Peyer's patch (tissue), 4 donors: ENCODE measurements at places on chromosomes 1 and 21.

DNA sequence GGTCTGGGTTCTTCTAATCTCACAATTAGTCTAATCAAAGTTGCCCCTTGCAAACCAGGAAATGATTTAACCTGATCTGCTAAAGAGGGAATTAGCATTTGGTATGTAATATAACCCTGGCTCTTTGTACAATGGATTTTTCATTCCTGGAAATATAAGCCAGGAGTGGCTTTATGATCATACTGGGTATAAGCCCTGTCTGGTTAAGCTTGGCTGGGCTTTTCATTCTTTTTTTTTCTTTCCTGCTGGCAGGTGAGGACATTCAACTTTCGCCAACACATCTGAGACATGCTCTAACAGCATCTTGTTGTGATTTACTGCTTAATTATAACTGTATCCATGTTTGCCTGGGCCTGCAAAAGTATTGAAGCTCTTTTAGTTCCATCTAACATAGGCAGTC lies 20.4 kb upstream of the SDE2 start:
- no peak for DNase-seq

DNA sequence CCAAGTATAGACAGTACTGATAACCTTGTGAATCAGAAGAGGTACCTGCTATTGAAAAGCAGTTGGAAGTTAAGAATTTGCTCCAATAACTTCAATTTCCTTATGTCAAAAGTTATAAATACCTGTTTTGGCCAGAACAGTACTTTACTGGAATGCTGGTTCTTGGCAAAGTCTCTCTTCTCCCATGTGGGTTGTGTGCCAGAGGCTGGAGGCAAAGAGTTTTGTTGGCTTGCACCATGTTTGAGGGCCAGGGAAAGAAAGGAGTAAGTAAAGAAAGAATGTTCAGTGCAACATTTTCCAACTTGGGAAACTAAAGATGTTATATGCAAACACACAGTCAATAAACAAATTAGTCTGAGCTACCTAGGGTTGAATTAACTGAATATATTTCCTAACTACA lies 67.0 kb upstream of the DYNLT5 start:
- DNase-seq, result no peak

- no peak for DNase-seq
These were observed 478.8 kb downstream of the CAMTA1 start for GRCh38 chr1:7264101-7264500.

DNA sequence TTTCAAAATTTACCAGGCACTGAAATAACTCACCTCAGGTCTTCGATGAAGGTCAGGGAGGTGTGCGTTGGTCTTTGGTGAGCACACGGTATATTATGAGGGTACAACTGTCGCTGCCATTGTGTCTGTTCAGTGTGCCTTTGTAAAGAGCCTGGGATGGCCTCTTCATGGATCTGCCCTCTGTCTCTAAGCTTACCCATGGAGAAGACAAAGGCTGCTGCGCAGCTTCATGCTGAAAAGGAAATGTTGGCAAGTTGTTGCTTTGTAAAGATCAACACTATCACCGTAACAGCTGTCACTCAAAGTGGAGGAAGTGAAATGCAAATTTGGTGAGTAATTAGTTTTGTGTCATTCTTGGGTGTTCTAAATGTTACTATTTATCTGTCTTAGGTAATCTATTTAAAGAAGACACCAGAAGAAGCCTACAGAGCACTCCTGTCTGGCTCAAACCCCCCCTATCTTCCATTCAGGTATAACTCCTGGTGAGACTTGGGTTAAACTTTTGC lies 71.6 kb downstream of the CDC14A start:
- peak; percentile 26 for DNase-seq

- no peak for DNase-seq
These were observed 3.5 kb downstream of the ERVH48-1 start for GRCh38 chr21:42921927-42922326.

- DNase-seq, result no peak
These were observed 483.2 kb downstream of the PTPRC start for GRCh38 chr1:199122085-199122484.

DNA sequence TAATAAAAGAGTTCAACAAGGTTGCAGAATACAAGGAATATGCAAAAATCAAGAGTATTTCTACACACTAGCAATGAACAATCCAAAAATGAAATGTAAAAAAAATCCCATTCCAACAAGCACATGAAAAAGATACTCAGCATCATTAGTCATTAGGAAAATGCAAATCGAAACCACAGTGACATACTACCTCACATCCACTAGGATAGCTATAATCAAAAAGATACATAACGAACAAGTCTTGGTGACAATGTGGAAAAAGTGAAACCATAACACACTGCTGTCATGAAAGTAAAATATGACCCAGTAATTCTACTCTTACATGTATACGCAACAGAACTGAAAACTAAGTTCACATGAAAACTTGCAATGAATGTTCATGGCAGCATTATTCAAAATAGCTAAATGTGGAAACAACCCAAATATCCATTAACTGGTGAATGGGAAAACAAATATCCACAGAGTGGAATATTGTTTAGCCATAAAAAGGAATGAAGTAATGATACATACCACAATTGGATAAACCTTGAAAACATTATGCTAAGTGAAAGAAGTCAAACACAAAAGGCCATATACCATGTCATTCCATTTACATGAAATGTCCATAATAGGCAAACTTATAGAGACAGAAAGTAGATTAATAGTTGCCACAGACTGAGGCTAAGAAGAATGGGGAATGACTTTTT lies 34.3 kb downstream of the PIK3R3 start:
- DNase-seq, result no peak

GRCh38 chr1:78483903-78484302 lies 6.9 kb upstream of the PTGFR start:
- DNase-seq, result no peak

GRCh38 chr1:27391511-27392095 lies 819 bp upstream of the GPR3 start:
- peak; percentile 68 for DNase-seq
